Esophagus squamous epithelium (tissue), 5 donors: ENCODE measurements at places on chromosomes 12 and 14. TPM values are rescaled to one million over a fixed set of nuclear protein-coding genes. Genes with fewer than 3 reads are reported as not detected.

The KRT81 gene
- not detected for total RNA-seq

The GON7 gene
- total RNA-seq, result 15.2 TPM

The FITM1 gene
- not detected for total RNA-seq

The RITA1 gene
- 17.0 TPM for total RNA-seq

The ERBB3 gene
- 125 TPM for total RNA-seq
